ENCODE measurements at places on chromosomes 4 and X.

- no peak for DNase-seq
These were observed 65.7 kb downstream of the MXRA5 start for GRCh38 chrX:3280706-3281105.

DNA sequence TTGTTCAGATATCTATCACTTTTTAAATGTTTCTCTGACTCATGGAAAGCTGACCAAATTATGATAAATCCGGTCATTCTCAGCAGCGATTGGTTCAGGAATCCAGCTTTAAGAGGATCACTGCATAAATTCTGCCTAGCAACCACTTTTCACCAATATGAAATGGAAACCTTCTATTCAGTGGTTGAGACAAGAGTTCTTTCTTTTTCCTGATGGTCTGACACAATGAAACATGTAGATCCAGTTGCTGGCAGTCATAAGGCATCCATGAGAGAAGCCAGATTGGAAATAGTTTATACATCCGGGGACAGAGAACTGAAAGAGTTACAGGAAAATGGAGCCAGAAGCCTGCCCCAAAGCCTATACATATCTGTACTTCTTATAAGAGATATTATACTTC, 27.2 kb downstream of the MAB21L2 start:
- no peak for DNase-seq

- no peak for DNase-seq
These were observed 22.9 kb upstream of the COX7B2 start for GRCh38 chr4:46931981-46932380.

- DNase-seq, result no peak
These were observed 63.1 kb downstream of the SLC10A7 start for GRCh38 chr4:146458594-146458993.

DNA sequence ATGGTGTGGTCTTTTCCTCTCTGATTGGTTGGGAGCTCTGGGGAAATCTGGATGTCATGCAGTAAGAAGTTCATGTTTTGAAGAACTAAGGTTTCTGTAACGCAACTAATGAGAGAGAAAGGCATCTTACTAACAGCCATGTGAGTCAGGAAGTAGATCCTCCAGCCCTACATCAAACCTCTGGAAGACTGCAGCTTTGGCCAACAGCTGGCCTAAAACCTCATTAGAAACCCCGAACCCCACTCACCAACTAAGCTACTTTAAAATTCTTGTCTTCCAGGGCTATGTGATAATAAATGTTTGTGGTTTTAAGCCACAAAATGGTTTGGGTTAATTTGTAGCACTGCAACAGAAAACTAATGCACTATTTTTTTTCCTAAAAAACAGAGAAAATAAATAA, 549.0 kb upstream of the GRID2 start:
- DNase-seq, result no peak

DNA sequence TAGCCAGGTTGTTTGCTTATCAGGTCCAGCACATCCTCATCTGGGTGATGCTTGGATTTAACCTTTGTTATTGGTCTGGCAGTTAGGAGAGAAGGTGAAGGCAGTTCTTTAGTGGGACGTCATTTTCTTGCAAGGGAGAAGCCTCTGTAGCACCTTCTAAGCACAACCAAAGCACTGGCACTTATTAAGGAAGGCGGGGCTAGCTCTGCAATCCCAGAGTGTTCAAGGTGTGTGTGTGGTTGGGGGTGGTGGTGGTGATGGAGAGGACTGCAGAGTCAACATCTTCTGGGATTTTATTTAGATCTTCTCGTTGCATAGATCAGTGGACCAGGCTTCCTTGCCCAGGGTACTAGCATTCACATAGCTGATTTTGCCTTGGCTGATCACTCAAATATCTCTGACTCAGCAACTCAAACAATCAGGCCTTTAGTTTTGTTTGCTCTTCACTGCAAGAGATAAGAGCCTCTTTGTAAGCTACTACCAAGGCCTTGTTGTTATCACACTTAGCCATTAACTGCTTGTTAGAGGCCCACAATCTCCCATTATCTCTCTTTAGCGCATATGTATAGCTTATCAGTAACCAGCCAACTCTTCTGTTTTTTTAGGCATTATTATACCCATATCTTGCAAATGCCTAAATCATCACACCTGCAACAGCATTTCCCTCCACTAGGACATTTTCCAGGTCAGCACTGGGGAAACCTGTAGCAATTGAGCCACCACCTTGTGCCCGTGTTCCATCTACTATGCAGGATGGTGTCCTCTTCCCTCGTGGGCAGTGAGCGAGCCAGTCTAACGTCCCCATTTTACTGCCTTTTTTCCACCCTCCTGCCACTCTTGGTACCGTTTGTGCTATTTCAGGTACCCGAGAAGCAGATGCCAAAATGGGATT, 36.5 kb upstream of the LINC00632 start:
- no peak for DNase-seq

DNA sequence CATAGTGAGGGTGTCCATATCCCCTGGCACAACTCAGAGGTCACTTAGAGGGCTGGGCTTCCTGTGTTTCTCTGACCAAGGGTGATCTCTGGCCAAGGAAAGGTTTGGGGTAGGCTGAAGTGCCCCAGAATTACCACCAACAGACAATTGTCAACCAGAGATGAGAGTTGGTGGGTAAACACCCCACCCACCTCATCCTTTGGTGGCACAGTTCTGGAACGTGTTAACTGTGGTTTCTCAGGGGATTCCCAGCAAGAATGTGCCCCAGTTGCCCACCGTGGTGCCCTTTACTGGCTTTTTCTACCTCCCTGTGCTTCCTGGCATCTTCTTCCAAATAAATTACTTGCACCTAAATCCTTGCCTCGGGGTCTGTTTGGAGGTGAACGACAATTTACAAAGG, 17.1 kb downstream of the GRPR start:
- no peak for DNase-seq

- DNase-seq, result no peak
These were observed 5.1 kb upstream of the APLN start for GRCh38 chrX:129659861-129660260.

DNA sequence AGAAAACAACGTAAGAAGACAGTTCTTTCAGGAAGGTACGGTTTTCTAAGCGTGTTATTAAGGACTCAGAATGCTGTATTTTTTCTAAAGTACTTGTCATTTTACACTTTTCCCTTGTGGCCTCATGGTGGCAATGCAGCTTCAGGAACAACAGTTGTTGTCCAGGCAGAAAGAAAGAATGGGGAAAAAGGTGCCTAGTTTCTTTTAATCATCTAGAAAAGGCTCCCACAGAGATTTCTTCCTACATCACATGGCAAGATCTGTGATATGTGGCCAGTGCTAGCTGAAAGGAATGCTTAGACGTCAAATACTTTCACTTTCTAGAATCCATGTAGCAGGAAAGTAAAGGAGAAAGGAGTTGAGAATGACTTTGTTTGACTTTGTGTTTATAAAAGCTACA, 49.0 kb upstream of the TRAM1L1 start:
- no peak for DNase-seq

- no peak for DNase-seq
These were observed 122.1 kb downstream of the TBL1X start for GRCh38 chrX:9586992-9587392.

Measured in stimulated activated CD4-positive, alpha-beta T cell treated with anti-CD3 and anti-CD28 coated beads, TNF-alpha, amount 100 ng/mL, for 4 hours (primary cell).